SIG-M5 (cell line): ENCODE measurements at places on chromosomes 6 and 20.

- DNase-seq = no peak
Measured at GRCh38 chr6:15327271-15327670, 81.4 kb downstream of the JARID2 start.

DNA sequence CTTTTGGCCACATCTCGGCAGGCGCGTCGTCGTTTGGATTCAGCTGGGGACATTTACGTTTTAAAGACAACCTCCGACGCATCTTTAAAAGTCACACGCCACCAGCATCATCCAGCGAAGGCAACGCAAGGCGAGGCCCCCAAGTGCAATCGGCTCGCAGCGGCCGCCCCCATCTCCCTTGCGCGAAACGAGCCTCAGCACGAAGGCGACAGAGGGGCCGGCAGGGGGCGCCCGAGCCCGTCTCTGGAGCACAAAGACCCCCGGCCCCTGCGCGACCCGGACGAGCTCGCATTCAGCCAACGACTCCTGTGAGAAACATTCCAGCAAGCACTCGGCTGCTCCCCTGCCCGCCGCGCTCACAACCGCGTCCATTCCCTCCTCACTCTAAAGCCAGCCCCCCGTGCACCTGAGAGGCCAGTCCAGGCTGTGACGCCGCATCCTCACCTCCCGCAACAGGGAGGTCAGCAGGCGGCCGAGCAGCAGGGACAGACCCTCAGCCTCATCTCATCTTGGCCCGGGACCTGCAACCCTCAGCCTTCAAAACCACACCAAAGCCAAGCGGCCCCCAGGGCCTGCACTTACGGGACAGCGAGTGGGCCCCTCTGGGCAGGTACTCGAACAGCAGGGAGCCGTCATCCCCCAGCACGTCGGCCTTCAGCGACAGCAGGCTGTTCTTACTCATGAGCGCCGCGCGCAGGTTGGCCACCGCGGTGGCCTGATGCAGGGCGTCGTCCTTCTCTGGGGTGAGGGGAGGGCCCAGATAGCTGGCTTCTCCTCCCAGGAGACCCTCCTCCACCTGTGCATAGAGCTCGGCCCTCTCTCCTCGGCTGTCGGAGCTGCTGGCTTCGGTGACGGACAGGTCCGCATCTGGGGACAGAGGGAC lies 35.8 kb downstream of the SLC2A4RG start:
- DNase-seq = no peak

GRCh38 chr6:11370191-11371018 lies 137.9 kb upstream of the NEDD9 start:
- DNase-seq = no peak

DNA sequence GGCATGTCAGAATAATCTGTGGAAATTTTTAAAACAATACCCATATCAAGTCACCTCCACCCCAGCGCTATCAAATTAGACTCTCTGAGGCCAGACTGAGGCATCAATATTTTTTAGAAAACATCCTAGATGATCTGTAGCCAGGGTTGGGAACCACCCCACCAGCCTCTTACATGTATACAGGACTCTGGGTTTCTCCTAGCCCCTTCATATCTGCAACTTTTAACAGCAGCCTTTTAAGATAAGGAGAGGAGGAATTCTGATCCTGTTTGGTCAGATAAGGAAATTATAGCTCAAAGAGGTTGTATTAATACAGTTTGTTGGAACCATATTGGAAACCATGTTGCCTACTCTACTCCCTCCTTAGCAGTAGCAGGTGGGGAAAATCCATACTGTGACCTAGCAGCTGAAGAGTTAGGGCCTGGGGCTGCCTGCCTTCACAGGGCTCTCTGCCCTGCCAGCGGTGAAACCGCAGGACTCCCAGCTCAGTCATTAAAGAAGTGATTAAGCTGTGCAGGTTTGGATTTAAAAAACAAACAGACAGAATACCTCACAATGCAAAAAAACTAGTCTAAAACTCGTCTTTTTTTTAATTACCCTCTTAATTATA lies 30.0 kb downstream of the BRPF3 start:
- no peak for DNase-seq

GRCh38 chr6:106799031-106799894 lies 169.9 kb downstream of the QRSL1 start:
- DNase-seq = no peak
